IMR-90 (cell line): ENCODE measurements at places on chromosomes 12 and 14. TPM values are rescaled to one million over a fixed set of nuclear protein-coding genes. Genes with fewer than 3 reads are reported as not detected.

Gene C14orf132
- total RNA-seq = 6.3 and 6.9 TPM in 2 replicates

Gene MORN3
- total RNA-seq = 0.18 and 0.28 TPM in 2 replicates

Gene ZNF385A
- 0.28 and 0.36 TPM in 2 replicates for total RNA-seq

Gene ST8SIA1
- total RNA-seq = 0.28 TPM in 1 of 2 replicates, not detected in the other

Gene TUNAR
- total RNA-seq = not detected in 2 replicates

Gene CNTN1
- total RNA-seq = 0.18 and 0.28 TPM in 2 replicates

Gene MYF6
- not detected in 2 replicates for total RNA-seq

Gene CEBPE
- total RNA-seq = not detected in 2 replicates
